Cortex of kidney (tissue), 1 donor: ENCODE measurements at places on chromosomes 11 and 22.

- no peak for DNase-seq
Measured at GRCh38 chr11:113487622-113488021, 12.4 kb upstream of the DRD2 start.

DNA sequence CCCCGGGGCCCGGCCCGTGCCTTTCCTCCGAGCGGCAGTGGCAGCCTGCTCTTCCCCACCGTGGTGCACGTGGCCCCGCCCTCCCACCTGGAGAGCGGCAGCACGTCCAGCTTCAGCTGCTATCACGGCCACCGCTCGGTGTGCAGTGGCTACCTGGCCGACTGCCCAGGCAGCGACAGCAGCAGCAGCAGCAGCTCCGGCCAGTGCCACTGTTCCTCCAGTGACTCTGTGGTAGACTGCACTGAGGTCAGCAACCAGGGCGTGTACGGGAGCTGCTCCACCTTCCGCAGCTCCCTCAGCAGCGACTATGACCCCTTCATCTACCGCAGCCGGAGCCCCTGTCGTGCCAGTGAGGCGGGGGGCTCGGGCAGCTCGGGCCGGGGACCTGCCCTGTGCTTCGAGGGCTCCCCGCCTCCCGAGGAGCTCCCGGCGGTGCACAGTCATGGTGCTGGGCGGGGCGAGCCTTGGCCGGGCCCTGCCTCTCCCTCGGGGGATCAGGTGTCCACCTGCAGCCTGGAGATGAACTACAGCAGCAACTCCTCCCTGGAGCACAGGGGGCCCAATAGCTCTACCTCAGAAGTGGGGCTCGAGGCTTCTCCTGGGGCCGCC lies 11.9 kb downstream of the C22orf31 start:
- no peak for DNase-seq

GRCh38 chr11:49151211-49151610 lies 57.2 kb downstream of the FOLH1 start:
- no peak for DNase-seq

- DNase-seq = no peak
Measured at GRCh38 chr11:72687326-72687725, 13.1 kb upstream of the PDE2A start.

DNA sequence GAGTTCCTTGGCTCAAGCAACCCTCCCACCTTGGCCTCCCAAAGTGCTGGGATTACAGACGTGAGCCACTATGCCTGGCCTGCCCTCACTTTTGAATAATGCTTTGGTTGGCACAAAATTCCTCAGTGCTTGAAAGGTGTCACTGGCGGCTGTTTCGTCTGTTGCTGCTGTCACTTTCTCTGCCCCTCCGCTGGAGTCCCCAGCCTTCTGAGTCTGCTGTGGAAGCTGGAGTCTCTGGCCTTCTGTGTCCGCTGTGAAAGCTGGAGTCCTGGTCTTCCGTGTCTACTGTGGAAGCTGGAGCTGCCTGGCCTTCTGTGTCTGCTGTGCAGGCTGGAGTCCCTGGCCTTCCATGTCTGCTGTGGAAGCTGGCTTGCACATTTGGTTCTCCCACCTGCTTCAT lies 4.9 kb upstream of the KRTAP5-1 start:
- DNase-seq = no peak

DNA sequence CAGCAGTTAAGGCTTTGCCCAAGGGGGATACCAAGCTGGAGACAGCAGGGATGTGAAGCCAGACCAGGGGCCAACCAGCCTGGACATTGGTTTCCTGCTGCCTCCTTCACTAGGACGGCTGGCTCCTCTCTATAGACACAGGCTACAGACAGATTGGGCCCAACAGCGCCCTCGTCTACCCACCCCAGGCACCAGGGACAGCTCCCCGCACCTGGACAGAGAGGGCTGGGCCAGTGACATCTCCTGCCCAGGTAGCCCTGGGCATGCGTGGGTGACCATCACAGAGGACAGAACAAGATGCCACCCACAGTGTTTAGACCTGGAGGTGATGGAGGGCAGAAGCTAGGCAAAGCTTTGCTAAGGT lies 1.2 kb downstream of the DKK3 start:
- DNase-seq = no peak
